ENCODE measurements at places on chromosomes 4 and X.

GRCh38 chrX:105282077-105282476 lies 61.6 kb upstream of the TEX13A start:
- DNase-seq, result no peak

GRCh38 chr4:601612-602558 lies 23.5 kb upstream of the PDE6B start:
- DNase-seq, result no peak

DNA sequence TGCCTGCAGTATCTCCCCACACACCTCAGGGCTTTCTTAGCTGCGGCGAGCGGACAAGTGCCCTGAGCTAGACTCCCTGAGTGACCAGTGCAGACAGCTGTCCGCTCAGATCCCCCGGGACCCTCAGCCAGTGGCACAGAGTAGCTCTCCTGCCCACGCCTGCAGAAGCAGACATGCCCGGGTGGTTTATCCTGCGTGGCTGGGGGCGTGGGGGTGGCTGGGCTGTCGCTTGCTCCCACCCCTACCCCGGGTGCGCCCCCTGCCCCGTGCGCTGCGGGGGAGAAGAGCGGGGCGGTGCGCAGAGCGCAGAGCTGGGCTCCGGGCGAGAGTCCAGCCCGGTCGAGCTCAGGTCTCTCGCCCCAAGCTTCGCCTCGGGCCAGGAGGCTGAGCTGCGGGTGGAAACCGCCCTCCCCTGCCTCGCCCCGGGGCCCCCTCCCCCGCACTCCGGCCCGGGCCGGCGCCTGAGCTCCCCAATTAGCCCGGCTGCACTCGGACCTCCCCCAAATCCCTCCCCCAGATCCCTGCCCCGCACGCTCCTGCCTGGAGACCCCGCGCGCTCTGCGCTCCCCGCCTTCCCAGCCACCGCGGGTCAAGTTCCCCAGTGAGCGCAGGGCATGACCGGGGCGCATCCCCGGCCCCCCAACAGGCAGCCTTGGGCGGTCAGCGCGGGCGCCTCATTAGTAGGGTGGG lies 11.7 kb upstream of the SHOX start:
- DNase-seq, result no peak

DNA sequence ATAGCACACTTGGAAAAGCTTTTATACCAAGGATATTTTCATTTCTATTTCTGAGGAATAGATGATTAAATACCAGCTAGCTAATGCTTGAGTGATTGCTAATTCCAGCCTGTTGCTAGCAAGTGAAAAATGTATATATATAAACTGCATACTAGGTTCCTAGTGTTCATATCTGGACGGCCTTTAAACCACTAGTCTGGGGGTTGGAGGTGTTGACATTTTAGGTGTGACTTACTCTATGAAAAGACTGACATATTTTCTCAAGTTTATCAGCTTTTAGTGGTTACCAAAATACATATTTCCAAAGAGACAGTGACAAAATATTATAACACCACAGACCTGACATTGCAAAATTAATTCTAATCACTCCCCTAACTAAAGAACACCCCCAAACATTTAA lies 44.7 kb downstream of the MTMR8 start:
- DNase-seq, result no peak

- DNase-seq, result peak; percentile 70
These were observed 7.9 kb downstream of the FRMD7 start for GRCh38 chrX:132119821-132120515.

DNA sequence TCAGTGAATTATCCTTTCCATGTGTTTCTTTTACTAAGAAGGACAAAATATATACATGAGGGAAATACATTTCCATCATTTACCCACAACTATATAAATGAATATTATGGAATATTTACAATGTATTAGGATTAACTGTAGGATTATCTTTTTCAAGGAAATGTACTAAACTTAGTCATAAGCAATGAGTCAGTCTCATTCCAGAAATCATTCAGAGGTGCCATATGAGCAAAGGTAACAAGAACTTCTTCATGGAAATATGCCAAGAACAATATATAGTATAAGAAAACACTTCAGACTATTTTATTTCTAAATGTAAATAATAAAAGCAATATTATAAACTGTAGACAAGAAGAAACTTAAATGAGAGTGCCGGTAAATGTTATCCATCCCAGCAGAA lies 67.1 kb downstream of the USP38 start:
- DNase-seq, result no peak

GRCh38 chrX:28668303-28668702 lies 81.1 kb downstream of the IL1RAPL1 start:
- DNase-seq, result no peak

- DNase-seq, result no peak
These were observed 89.1 kb upstream of the CBR4 start for GRCh38 chr4:169098969-169099690.

- DNase-seq, result no peak
These were observed 47.7 kb upstream of the MAN2B2 start for GRCh38 chr4:6527259-6527658.

DNA sequence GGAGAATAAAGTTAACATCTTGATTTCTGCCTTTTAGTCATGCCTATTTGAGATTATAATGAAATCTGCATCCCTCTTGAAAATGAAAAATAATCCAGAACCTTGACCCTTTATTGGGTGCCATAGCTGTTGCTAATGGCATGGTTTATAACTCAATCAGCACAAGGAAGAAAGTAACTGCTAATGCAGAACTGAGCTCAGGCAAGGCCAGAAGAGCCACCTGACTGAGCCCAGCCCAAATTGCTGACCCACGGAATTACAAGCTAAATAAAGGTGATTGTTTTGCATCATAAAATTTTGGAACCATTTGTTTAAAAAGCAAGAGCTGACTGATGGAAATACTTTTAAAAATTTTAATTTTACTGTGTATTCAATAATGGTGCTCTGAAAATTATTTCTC lies 76.4 kb upstream of the TBL1X start:
- no peak for DNase-seq
